ENCODE measurements at places on chromosomes 1 and 21.

- DNase-seq: no peak
These were observed 59.3 kb upstream of the B3GALNT2 start for GRCh38 chr1:235563513-235564061.

DNA sequence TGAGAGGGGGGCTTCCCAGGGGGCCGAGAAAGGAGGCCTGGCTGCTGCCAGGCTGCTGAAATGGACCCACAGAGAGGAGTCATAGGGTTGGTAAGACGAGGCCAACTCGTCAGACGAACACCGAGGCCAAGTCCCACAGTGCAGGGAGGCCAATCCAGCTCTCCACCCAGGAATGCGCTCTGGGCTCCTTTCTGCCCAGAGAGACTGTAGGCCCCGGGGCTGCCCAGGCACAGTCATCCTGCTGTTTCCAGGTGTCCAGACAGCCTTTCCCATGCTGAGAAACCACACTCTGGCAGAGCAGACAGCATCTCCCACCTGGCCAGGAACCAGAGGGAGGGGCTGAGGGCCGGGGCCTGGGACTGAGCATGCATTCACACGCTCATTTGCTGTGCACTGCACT lies 26.7 kb upstream of the RSPO1 start:
- DNase-seq: peak; percentile 24

DNA sequence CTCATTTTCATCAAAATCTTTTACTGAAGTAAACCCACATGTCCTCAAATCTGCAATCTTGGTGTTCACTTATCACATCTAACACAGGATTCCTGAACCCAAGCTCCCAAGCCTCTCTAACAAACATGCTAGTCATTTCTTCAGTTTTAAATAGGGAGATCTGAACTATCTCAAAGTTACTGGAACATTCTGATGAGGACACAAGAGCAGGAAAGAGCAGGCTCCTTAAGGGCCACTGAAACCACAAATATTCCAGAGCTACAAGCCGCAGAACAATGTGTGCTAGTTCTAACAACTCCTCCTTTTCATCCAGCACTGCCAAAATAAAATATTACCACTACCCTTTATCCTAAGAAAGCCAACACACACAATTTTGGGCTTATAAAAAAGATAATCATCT lies 38.9 kb downstream of the WARS2 start:
- DNase-seq: peak; percentile 13

DNA sequence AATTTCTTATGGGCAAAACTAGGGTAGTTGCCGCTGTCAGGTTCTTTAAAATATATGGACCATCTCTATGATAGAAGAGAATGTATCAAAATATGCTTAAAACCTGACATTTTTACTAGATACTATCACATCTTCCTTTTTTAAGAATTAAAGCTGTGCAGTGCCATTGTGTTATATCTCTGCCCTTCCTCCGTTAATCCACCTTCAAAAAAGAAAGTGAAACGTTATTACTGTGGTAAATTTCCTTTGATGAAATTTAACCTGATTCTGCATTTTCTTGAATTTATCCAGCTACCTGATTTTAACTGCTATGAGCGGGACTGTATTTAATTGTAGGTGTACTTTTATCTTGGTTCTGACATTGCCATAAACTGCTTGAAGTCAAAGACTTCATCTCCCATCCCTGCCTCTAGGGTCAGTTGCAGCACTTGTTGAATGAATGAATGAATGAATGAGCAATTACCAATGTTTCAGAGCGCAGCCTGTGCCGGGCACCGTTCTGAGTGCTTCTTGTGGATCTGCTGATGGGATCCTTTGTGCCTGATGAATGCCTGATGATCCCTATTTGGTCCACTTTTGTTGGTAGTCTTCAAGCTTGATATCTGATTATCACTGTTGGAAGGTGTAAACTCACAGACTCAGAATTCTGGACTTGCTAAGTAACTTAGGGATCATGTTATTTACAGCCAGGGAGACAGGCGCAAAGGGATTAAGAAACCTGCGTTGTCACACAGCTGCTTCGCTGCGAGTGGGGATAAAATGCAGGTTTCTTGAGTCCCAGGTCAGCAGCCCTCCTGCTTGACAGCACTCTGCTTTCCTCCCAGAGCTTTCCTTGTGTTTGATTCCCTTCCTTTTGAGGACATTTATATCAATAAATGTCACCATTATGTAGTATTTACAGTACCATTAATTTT lies 30.1 kb downstream of the SMYD2 start:
- no peak for DNase-seq

DNA sequence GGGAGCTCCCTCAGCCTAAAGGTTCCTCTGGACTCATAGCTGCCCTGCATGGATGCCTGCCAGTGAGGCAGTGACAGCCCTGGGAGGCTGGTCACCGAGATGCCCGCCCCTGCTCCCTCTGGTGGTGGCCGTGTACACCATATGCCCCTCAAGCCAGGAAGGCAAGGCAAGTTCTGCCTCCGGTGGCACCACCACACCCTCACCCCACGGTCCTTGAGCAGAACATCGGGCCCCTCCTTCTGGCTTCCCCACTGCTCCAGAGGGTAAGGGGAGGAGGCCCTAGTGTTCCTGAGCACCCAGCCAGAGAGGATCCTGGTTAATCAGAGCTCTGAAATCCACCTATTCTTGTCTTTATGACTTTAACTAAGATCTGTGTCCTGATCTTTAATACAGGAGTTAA lies 1.5 kb upstream of the S100A14 start:
- DNase-seq: peak; percentile 65

DNA sequence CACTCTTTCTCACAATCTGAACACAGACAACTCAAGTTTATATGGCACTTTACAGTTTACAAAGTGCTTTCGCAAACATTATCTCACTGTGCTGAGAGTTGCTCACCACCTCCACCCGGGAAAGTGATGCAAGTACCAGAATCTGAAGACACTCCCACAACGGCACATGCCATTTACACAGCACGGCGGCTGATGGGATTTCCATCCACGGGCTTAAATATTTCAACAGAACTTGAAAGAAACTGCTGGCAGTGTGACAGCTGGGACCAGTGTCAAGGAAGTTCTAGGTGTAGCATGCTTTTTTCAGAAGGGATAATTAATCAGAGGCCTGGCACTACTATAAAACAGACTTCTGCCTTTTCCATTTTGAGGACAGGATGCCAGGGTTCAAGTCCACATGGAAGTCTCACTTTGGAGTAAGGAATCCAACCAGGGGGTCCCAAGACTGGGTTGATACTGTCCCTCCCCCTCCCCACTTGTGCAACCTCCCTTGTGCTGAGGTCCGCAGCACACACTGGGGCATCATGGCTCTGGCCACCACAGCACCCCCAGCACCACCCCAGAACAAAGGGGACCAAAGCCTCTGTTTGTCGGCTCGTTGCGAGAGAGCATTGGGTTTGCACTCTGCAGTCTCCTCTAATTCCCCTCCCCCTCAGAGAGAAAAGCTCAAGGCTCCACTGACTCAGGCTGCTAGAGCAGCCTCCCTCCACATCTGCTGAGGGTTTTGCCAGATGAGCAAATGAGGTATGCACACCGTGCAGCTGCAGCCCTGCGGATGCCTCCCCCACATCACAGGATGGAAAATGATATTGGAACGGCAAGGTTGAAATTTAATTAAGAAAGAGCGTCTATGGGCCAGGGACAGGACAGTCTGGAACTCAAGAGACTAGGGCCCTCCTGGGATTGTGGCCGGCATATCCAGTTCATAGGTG lies 154.9 kb downstream of the TGFBR3 start:
- DNase-seq: no peak

DNA sequence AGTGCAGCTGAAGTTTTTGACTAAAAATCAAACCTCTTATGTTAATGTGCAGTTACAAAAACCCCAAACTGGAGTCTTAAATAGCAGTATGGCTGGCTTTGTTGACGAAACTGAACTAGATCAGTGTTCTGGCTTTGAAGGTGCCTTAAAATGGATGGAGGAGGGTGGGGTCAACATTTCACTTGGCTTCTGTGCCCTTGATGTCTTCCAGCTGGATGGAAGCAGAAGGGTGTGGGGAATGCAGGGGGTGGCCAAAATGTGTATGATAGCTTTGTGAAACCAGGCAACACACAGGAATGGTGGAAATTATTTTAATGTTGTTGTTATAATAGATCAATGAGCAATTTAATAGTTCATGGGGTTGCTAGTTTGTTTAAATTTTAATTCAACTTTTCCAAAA lies 96.8 kb upstream of the C1orf105 start:
- no peak for DNase-seq

DNA sequence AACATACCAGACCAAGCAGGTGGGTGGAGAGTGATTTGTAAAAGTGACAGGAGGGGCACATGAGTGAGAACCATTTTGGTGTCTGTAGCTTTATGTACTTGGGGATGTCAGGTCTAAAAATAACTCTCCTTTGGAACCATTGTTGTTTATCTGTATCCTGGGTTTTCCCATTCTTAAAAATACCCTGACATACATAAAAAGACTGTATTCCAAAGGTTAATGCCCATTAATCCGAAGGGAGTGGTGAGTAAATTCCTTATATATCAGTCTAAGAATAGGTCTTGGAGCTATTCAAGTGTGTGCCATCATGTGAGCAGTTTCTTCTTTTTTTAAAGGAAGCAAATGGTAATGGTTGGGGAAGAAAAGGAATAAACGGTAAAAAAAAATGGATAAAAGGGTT lies 117.5 kb downstream of the TGFB2 start:
- DNase-seq: no peak

DNA sequence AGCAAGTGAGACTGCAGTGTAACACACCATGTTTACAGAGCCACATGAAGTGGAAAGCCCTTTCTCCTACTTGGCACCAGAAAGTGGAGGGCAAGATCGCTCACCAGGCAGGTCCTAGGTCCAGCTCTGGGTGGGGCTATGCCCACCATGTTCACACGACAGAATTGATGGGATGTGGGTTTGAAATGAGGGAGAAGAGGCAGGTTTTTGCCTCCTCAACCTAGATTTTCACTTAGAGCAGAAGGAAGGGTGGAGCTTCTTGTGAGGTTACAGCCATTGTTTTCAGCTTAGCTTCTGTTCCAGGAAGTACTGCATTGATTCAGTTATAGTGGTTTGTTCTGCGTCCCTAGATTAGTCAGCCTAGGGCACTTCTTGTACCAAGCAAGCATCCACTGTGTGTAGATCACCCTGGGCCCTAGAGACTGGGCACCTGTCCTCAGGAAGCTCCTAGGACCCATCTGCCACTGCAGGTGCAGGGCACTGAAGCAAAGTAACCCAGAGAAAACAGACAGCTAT lies 2.3 kb downstream of the CD53 start:
- no peak for DNase-seq

- no peak for DNase-seq
These were observed 13.3 kb downstream of the PTP4A2 start for GRCh38 chr1:31924839-31925238.

DNA sequence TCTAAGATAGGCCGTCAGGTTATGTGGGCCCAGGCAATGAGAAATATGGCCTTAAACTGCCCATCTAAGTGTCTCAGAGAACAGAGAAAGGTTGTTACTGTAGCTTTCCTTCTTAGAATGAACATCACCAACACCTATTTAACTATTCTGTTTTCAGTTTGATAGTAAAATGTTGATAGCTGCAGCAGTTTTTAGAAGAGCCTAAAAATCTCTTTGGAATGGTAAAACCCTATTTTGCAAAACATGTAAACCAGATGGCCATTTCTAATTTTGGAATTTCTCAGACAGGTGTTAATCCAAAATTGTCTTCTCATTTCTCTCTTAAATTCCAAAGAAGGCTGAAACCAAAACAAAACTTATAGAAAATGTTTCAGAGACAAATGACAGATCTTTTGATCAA lies 57.5 kb downstream of the DIPK1A start:
- DNase-seq: no peak

DNA sequence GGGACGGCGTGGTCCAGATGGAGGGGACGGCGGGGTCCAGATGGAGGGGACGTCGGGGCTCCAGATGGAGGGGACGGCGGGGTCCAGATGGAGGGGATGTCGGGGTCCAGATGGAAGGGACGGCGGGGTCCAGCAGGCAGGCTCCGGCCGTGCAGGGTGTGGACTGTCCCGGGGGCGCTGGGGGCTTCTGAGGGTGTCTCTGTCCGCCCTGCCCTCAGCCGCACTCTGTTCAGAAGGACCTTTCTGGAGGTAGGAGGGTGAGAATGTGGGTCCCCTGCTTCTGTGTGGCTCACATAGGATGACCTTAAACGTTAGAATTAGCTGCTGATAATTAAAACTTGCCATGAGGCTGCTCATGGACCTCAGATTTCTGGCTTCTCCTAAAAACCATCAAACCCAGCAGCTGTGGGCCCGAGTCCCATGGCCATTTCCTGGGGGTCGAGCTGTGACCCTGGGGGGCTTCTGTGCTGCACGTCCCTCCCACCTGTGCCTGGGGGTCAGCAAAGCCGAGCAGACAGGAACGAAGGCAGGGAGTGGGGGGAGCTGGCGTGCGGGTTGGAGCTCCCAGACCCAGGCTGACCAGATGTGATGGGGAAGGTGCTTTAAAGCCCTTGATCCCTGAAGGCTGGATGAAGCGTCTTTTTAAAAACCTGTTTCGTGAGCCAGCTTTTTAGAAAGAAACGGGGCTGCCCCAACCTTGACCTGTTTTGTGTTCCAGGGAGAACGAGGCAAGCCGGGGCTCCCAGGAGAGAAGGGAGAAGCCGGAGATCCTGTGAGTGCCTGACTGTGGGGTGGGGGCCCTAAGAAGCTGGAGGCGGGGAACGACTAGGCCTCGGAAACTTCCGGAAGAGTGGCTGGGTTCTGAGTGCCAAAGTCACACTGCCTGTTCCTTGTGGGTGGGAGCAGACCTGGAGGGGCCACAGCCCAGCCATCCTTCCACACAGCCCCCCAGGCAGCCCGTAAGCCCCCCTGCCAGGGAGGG lies 7.1 kb downstream of the COL6A1 start:
- no peak for DNase-seq

DNA sequence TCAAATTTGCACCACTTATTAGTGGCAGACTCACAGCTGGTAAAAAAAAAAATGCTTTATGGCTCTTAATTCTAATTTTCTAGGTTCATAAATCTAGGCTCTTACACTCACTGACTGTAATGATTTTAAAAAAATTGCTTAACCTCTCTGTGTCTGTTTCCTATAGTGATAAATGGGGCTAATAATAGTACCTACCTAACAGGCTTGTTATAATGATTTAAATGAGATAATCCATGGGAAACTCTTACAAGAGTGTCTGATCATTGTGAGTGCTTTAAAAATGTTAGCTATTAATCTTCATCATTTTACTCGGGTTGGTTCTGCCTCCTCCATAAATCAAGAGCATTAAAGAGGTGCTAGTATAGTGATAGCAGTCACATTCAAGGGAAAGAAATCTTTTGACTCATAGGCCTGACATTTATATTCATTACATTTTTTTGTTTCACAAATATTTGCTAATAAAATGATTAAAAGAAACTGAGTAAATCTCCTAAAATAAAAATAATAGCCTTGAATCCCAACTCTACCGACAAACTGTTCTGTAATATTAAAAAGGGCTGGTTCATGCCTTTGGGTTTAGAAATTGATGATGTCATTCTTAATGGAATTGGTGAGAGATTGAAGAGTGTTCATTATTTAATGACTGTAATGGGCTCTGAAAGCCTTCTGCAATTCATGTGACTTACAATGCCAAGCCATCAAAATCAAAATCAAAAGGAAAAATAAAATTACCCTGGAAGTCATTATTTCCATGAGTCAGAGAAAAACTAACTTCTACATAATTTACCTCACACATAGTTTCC lies 93.9 kb upstream of the PALMD start:
- no peak for DNase-seq

- peak; percentile 57 for DNase-seq
These were observed 956 bp downstream of the CPLANE2 start for GRCh38 chr1:16235944-16236510.
